ENCODE measurements at places on chromosomes 5 and 9. TPM values are rescaled to one million over a fixed set of nuclear protein-coding genes. Genes with fewer than 3 reads are reported as not detected.

Gene TAF11L5
- total RNA-seq: not detected

Gene OTP
- 0.05 TPM for total RNA-seq

Gene THOC3
- 55.6 TPM for total RNA-seq

Gene TMEFF1
- 1.1 TPM for total RNA-seq

Gene FBP1
- not detected for total RNA-seq

Gene NDUFB6
- 106 TPM for total RNA-seq

Gene SUSD1
- total RNA-seq: 14.8 TPM

Gene CNOT8
- total RNA-seq: 33.9 TPM

Gene PCDHB9
- 0.26 TPM for total RNA-seq

Gene LCN1
- not detected for total RNA-seq

Gene RASEF
- 8.1 TPM for total RNA-seq

Gene PPP1R26
- total RNA-seq: 13.0 TPM

Gene DRD1
- total RNA-seq: 0.08 TPM

Gene GADD45G
- total RNA-seq: 0.51 TPM

Gene DMGDH
- total RNA-seq: not detected

Gene CDH18
- total RNA-seq: not detected

Gene S1PR3
- 76.2 TPM for total RNA-seq

Gene RUFY1
- total RNA-seq: 26.4 TPM

Gene EPB41L4B
- total RNA-seq: 17.8 TPM

Gene FOXD4
- total RNA-seq: 0.33 TPM

Gene FYB1
- 14.4 TPM for total RNA-seq

Gene C5
- 12.4 TPM for total RNA-seq

Gene C9orf153
- not detected for total RNA-seq

Gene AUH
- total RNA-seq: 8.5 TPM

Gene PCDHGA10
- total RNA-seq: not detected

Gene MEGF9
- total RNA-seq: 19.3 TPM

Gene ZDHHC11
- total RNA-seq: 12.6 TPM

Gene GLDC
- 13.3 TPM for total RNA-seq

Gene SLC4A9
- total RNA-seq: not detected

Gene ISL1
- total RNA-seq: not detected

Gene WASHC1
- 11.2 TPM for total RNA-seq

Gene LRSAM1
- total RNA-seq: 7.7 TPM

Gene PAPPA
- 30.6 TPM for total RNA-seq

Gene ZNF169
- 1.3 TPM for total RNA-seq

Gene DNAH5
- 2.1 TPM for total RNA-seq

Gene RNF208
- 2.1 TPM for total RNA-seq

Gene OBP2B
- total RNA-seq: not detected

Gene CCDC127
- 5.6 TPM for total RNA-seq

Gene IFNA6
- not detected for total RNA-seq

Gene SPATA31C1
- not detected for total RNA-seq

Gene PAIP1
- 103 TPM for total RNA-seq

Gene NNT
- total RNA-seq: 11.7 TPM

Gene DPP7
- total RNA-seq: 66.6 TPM
